Thyroid gland (tissue), 4 donors: ENCODE measurements at places on chromosomes 5 and 9. TPM values are rescaled to one million over a fixed set of nuclear protein-coding genes. Genes with fewer than 3 reads are reported as not detected.

GRCh38 chr9:35569206-35569605, 35.9 kb upstream of the TESK1 start:
- DNase-seq, result no peak

- DNase-seq, result no peak
Measured at GRCh38 chr5:179994583-179995323, 76.8 kb downstream of the RNF130 start.

DNA sequence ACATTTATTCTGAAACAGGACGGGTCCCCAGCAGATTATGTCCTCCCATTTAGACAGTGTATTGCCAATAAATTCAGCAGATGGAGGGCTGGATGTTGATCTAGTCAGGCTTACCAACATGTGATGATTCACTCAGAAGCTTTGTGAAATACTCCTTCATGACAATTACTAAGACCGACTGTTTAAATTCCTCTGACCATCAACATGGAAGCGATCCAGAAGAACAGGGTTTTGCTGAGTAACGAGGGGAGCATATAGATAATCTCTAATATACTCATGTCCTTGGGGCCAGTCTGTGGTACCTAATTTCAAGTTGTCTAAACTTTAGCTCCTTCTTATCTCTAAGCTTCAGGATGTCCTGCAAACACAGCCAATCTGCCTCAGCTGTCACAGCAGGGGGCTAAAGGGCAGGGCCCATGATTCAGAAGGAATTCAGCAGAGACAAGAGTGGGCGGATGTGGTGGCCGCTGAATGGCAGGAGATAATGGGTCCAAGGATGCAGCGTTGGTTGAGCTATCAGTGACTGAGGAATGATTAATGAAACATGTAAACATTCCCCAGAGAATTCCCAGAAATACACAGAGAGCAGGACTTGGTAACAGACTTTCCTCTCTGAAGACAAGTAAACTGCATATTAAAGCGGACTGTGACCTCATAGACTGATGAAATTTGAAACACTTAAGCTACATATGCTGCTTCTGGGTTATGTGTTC, 109.4 kb downstream of the ANKRD55 start:
- no peak for DNase-seq

DNA sequence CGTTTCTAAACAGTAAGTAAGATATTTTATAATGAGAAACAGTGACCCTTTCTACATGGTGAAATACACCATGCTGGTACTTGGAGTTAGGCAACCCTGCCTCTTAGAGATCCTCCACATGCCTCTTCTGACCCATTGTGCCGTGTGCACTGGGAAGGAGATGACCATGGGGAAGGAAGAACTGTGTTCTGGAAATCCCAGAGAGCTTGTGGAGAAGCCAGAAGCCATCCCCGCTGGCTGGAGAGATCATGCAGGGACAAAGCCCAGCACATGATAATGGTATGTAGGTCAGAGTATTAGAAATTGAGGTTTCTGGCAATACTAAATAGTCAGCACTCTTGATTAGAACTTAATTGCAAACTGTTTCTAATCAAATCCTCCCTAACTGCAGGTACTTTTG, 307.3 kb downstream of the FBXL7 start:
- no peak for DNase-seq

GRCh38 chr5:28216939-28217360, 1178.6 kb upstream of the CDH9 start:
- DNase-seq, result no peak

DNA sequence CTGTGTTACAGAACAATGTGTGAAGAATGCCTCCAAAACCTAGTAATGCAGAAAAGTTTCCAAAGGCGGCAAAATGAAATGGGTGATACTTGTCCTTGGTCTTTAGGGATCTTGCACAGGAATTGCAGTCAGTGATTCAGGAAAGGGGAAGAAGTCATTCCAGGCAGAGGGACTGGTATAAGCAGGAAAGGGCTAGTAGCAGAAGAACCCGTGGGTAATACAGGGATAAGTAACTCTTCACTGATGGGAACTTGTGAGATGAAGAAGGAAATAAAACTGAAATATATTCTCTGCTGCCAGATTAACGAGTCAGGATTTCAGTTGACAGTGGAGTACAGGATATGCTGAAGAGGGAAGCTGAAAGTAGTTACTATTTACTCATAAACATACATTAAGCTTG, 1.2 kb downstream of the SRFBP1 start:
- DNase-seq, result no peak

DNA sequence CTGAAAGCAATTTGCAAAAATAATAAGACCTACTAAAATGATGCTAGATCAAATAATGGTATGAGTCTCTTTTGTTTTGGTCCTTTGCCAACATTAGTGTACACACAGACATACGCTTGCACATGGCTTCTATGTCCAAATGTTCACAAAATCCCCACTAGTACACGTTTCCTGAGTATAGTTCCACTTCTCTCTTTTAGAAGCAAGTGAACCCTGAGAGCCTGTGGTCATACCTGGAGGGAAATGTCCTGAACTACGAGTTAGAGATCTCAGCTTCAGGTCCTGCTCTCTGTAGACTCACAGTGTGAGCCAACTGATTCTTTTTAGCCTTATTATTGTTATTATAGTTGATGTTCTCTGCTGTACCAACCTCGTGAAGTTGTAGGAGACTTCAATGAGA, 47.3 kb upstream of the ACTBL2 start:
- no peak for DNase-seq

GRCh38 chr5:114415760-114416159, 53.9 kb downstream of the KCNN2 start:
- DNase-seq, result no peak

- DNase-seq, result peak; percentile 44
Measured at GRCh38 chr5:107670932-107671741, at the start of gene EFNA5. Gene EFNA5 (minus strand): TSS chr5:107670937.

DNA sequence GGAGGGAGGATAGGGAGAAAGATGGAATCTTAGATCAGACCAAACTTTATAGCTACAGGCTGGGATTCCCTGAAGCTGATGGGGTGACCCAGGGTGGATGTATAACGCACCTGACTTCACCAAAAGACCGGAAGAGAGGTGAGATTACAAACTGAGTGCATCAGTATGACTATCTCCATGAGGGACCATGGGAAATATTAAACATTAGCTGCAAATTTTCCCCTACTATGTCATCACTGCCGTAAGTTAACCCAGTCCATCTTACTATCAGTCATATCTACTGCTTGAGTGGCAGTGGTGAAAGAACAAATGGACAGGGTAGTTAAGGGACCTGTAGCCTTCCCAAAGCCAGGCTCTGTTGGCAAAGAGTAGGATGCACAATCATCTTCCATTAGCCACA, 368.3 kb downstream of the EFNA5 start:
- no peak for DNase-seq

GRCh38 chr9:115972362-115972761, 181.2 kb upstream of the PAPPA start:
- DNase-seq, result no peak

- no peak for DNase-seq
Measured at GRCh38 chr5:24539613-24540012, 105.2 kb downstream of the CDH10 start.

DNA sequence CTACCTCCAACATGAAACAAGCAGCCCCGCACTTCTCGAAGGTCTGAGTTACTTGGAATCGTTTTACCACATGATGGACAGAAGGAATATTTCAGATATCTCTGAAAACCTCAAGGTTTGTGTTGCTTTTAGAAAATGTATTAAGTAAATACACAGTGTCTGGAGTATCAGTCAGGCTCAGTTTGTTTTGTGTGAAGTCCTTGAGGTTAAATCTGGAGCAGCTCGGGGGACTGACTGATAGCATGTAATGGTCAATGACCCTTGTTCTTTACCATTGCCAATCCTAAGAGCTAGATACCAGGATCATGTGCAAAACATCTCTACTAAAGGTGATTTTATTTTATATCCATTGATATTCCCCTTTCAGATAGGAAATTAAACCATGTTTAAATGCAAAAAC, 26.9 kb upstream of the LNPEP start:
- no peak for DNase-seq

DNA sequence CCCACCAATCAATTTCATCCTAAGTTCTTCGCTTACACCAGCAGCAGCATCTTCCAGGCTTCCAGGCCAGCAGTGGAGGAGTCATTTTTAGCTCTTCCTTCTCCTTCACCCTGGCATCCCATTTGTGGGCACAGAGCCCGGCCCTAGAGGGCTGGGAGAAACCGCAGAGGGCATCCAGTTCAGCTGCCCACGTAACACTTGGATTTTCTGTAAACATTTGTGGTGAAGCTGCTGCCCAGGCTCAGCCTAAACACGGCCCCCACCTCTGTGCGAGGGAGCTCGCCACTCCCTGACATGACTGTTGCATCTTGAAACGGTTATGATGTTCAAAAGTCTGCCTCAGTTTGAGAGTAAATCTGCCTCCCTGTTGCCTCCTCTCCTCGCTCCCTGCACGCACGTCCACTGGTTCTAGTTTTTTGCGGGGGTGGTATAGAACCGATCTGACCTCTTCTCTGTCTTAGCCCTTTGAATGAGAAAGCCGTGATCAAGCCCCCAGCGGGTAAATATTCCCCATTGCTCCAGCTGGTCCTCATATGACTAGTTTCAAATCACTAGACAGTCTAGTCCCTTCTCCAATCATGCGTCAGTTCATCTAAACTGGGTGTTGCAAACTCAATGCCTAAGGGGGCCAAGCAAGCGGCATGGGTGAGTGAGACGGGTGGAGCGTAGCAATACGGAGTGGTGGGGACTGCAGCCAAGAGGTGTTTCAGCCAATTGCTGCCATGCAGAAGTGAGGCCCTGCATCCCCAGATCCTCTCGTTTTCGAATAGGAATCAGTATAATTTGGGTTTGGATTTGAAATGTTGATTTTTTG, 34.9 kb upstream of the N4BP3 start:
- no peak for DNase-seq

GRCh38 chr5:74179179-74179578, 461.3 kb downstream of the ENC1 start:
- no peak for DNase-seq

PDE6A gene
- total RNA-seq, result not detected

C8G gene
- 1.8 TPM for total RNA-seq

LCN15 gene
- total RNA-seq, result not detected

LECT2 gene
- total RNA-seq, result not detected

NMRK1 gene
- 34.1 TPM for total RNA-seq

BTNL8 gene
- 0.89 TPM for total RNA-seq

FANCC gene
- total RNA-seq, result 13.9 TPM

SMIM32 gene
- not detected for total RNA-seq
